ENCODE measurements at places on chromosomes 16 and 17. TPM values are rescaled to one million over a fixed set of nuclear protein-coding genes. Genes with fewer than 3 reads are reported as not detected.
A peak's percentile ranks its signal among the peaks of the same experiment; 100 is the strongest.

GRCh38 chr17:10369239-10369638, 3.6 kb downstream of the MYH13 start:
- DNase-seq, result no peak

DNA sequence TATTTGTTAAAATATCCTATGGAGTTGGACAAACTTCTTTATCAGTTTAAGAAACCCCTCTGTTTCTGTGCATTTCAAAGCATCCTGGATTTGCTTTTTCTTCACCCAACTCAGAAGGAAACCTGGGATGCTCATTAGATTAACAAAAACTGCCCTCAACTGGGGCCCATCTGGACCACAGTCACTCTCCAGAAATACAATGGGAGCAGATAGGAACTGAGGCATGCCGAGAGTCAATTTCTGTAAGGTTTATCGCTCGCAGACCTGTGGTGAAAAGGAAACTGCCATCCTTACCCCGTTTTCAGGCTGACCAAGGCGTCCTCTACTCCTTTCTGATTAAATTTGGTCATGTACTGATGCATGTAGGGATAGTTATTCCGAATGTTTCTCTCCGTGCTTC, 360.3 kb downstream of the GRIN2A start:
- no peak for DNase-seq

DNA sequence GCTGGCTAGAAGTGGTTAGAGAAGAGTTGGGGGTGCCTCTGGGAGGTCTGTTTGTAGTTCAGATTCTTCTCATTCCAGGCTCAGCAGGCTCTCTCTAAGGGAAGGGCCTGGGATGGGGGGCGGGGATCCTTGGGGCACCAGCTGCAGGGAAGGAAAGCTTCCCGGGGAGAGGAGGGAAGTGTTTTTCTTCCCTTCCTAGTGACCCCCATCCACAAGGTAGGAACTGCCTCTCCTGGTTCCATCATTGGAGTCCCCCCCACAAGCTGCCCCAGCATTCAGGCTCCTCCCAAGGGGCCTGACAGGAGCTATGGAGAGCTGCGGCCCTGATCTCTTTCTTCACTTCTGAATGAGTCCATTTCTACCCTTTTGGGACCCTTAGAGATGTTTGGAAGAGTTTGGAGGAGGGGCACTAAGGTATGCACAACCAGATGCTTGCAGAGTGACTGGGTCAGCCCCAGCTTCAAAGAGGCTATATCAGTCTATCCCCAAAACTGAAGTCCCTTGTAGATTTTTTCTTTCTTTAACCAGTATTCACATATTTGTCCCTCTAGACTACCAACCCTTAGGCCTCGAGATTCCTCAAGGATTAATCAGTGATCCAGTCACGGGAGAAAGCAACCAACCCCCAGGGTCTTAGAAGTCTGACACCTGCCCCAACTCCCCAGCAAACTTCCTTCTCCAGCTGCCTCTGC, 13.9 kb upstream of the FZD2 start:
- DNase-seq, result no peak

DNA sequence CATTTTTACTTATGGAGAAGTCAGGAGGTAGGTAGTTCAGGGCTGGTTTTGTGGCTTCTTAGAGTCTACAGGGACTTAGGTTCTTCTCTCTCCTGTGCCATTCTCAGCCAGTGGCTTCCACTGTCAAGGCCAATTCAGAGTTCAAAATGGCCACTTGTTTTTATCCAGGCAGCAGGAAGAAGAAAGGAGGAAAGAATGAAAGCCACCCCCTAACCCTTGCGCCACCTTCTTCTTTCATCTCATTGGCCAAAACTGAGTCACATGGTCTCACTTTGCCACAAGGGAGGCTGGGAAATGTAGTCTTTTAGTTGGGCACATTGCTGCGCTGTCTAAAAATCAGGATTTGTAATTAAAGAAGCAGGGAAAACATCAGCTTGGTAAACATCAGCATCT, 60.8 kb upstream of the MED9 start:
- DNase-seq, result peak; percentile 16

DNA sequence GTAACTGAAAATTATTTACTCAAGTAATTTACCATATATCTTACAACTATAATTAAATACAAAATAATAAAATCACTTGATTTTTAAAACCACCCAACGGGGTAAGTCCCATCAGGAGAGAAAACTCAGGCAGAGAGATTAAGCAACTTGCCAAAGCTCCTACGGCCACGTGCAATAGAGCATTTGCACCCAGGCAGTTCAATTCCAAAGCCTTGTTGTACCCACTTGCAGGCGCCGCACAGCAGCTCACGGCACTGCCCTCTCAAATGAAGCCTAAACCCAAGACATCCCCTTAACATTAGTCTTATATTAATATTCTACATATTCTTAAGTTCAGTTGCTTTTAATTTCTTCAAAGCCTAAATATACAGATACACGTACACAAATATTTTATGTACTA, 75.7 kb downstream of the SPAG9 start:
- DNase-seq, result no peak

- no peak for DNase-seq
These were observed 306.5 kb upstream of the ZFHX3 start for GRCh38 chr16:73354434-73354833.

DNA sequence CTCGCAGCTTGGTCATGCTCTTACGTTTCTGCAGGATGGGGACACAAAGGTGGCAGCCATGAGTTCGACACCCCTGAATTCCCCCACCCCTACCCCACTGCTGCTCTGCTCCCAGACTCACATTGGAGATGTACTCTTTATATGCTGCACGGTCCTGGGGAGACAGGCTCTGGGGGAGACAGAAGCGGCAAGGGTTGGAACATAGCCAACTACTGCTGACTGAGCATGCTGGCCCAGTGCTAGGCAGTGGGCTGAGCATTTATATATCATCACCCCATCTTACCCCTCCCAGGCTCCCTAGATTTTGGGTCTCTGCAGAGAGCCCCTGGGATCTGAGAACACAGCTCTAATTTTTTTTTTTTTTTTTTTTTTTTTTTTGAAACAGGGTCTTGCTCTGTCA, 8.1 kb upstream of the ATXN7L3 start:
- DNase-seq, result no peak

- no peak for DNase-seq
These were observed 4.8 kb upstream of the GOSR1 start for GRCh38 chr17:30472238-30472890.

DNA sequence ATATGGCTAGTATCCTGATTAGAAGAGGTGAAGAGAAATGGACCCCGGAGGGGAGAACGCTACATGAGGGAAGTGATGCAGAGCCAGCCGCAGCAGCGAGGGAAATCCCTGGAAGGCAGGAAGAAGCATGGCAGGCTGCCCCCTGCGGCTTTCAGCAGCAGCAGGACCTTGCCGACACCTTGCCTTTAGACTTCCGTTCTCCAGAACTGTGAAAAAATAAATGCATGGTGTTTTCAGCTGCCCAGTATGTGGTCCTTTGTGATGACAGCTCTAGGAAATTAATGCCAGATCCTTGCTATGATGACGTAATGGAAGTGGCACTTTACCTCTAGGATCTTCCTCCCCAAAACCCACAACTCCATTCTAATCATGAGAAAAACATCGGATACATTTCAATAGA, 9.7 kb upstream of the ZFP1 start:
- DNase-seq, result no peak

GRCh38 chr16:20744922-20745440, 3.4 kb upstream of the THUMPD1 start:
- DNase-seq, result no peak

GRCh38 chr16:31913668-31914067, 40.1 kb downstream of the ZNF267 start:
- DNase-seq, result no peak

DNA sequence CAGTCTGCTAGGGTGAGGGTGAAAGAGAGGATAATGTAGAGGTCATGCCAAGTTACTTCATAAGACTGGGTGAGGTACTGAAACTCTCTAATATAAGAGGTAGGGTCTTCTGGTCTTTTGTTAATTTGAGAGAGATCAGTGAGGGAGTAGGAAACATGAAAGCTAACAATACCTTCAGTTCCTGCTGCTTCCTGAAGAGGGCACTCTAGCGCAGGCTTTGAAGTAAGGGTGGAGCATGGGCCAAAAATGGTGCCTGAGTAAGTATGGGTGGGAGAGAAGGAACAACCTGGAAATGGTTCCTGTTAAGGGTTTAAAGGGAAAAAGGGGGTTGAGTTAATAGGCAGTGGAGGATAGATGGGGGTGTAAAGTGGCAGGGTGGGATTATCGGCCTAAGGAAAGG, 2449.5 kb downstream of the TP53TG3F start:
- DNase-seq, result peak; percentile 13

DNA sequence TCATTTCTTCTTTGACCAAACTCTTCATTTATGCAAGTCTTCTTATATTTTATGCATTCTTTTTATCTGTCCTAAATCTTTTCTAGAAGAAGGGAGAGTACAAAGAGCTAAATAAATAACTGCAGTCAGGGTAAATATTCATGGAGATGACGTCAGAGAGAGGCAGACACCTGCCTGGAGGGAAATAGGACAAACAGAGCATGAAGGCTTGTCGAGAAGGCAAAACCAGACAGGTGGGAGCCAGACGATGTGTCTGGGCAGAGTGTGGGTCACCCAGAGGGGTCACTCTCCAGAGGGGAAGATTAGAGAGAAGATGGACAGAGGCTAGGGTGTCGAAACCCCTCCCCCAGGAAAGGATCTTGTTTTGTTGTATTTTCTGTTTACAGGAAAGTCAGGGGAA, 78.3 kb upstream of the RPL38 start:
- DNase-seq, result no peak

- DNase-seq, result no peak
These were observed 17.4 kb downstream of the PIEZO1 start for GRCh38 chr16:88767546-88768070.

- peak; percentile 37 for DNase-seq
These were observed 26.2 kb downstream of the ENDOV start for GRCh38 chr17:80441133-80441578.

Gene LPCAT2
- 18.0 TPM for total RNA-seq

Gene MT4
- not detected for total RNA-seq

Gene SEZ6L2
- total RNA-seq, result 12.3 TPM

Gene PHF23
- total RNA-seq, result 31.7 TPM

Gene RUNDC1
- total RNA-seq, result 13.8 TPM

Gene SULT1A1
- total RNA-seq, result 30.9 TPM

Gene TBC1D16
- total RNA-seq, result 24.6 TPM

Gene ITPRIPL2
- total RNA-seq, result 17.7 TPM

Gene HYDIN
- 0.46 TPM for total RNA-seq

Measured in HT-29 (cell line).